ENCODE measurements at places on chromosomes 4 and X.

GRCh38 chr4:121943941-121944340 is 7.9 kb downstream of the TRPC3 start:
- no peak for DNase-seq

GRCh38 chr4:10092481-10093270 is 23.9 kb downstream of the WDR1 start:
- DNase-seq = no peak

- DNase-seq = no peak
Measured at GRCh38 chrX:11908371-11908770, 150.3 kb downstream of the MSL3 start.

- no peak for DNase-seq
Measured at GRCh38 chrX:124035657-124036056, 74.2 kb downstream of the STAG2 start.

- no peak for DNase-seq
Measured at GRCh38 chr4:180622254-180622653, 1620.9 kb upstream of the TENM3 start.

DNA sequence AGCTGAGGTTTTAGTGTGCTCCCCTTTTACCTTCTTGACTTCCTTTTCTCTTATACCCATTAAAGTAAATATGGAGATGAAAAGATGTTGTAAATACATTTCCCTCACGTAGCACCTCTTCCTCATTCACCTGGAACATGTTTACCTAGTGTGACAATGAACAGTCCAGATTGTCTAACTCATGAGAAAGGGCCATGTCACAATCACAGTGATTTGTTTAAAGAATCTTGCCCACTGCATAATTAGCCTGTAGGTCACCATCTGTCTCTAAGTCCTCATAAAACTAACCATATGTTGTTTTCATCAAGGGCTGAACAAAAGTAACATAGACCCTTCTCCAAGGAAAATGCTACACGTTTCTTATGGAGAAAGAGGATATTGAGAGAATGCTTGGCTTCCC is 85.7 kb downstream of the TSPAN5 start:
- DNase-seq = no peak

GRCh38 chr4:154911608-154912098 is 130.6 kb downstream of the RBM46 start:
- DNase-seq = no peak

- no peak for DNase-seq
Measured at GRCh38 chr4:83917572-83917971, 381.7 kb downstream of the GPAT3 start.

- no peak for DNase-seq
Measured at GRCh38 chr4:102546635-102547034, 45.5 kb downstream of the NFKB1 start.

- DNase-seq = no peak
Measured at GRCh38 chrX:121479406-121479805, 432.0 kb downstream of the GLUD2 start.

- no peak for DNase-seq
Measured at GRCh38 chr4:5751666-5752375, 40.8 kb downstream of the EVC start.

DNA sequence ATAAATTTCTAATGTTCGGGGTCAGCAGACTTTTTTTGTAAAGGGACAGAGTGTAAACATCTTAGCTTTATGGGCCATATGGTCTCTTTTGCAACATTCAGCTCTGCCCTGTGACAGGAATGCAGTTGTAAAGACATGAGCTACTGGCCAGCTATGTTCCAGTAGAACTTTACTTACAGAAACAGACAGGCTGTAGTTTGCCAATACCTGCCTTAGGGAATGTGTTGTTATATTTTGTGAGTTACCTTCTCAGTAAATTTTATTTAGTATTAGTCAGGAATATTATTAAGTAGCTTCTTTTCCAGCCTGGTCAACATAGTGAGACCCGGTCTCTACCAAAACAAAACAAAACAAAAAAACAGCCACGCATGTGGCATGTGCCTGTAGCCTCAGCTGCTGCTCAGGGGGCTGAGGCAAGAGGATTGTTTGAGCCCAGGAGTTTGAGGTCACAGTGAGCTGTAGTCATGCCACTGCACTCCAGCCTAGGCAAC is 48.7 kb downstream of the HTT start:
- DNase-seq = no peak

- no peak for DNase-seq
Measured at GRCh38 chr4:20679951-20680350, 20.3 kb upstream of the PACRGL start.

DNA sequence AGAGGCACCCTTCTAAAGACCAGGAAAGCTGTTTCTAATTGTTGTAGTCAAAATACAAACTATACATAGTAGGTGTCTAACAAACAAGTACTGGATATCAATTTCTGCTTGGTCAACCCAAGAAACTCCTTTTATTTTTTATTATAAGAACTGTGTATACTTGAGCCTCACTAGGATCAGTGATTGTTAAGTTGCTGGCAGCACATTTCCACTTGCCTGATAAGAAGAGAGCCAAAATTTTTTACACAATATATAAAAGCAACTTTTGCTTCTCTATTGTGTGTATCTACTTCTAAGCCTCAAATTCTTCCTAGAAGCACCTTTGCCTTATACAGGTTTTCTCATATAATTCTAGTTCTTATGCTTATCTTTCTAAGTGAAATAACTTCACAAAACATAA is 703.0 kb upstream of the EPHA5 start:
- no peak for DNase-seq

Data from stimulated activated CD8-positive, alpha-beta memory T cell treated with anti-CD3 and anti-CD28 coated beads, Interleukin-4, amount 100 ng/mL, for 4 hours (primary cell).